ENCODE measurements at places on chromosomes 12 and 14.

GRCh38 chr12:62032870-62033269, 227.3 kb upstream of the USP15 start:
- no peak for DNase-seq

DNA sequence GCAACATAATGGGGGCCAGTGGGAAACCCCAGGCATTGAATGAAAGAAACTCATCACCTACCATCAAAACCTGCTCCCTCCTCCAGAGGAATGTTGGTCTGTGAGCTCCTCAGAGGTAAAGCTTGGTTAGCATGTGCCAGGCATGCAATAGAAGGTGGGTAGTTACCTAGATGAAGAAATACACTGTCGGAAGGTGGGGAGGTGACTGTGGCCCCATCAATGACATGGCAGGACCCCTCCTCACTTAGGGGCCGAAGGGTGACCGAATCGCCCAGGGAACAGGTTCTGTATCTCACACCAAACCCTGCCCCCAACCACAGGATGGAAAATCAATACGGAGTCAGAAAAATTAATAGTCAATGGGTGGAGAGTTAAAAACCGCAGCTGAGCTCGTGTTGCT, 135.6 kb downstream of the BCL11B start:
- DNase-seq = no peak

DNA sequence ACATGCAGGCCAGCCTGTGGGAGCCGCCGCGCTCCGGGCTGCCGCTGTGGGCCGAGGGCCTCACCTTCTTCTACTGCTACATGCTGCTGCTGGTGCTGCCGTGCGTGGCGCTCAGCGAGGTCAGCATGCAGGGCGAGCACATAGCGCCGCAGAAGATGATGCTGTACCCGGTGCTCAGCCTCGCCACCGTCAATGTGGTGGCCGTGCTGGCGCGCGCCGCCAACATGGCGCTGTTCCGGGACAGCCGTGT, 2.9 kb downstream of the TMEM121 start:
- DNase-seq = no peak

DNA sequence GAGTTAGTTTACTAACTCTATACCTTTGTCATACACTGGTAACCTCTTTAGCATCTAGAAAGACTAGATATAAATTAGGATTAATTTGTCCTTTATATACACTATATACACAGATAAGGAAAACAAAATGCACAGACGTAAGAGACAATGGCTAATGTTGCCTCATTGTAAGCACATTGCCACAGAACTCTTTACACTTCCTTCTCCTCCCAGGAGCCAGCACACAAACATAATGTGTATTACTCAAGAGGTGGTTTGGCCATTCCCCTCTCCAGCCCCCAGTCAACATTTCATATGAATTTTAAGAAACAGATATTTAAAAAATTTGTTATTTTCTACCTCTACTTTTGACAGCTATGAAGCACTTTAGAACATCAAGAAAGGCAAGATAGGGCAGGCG, 131.4 kb upstream of the OR4E1 start:
- no peak for DNase-seq

GRCh38 chr12:131103669-131104462, 150.2 kb downstream of the ADGRD1 start:
- no peak for DNase-seq

GRCh38 chr14:65159281-65160062, 57.2 kb upstream of the MAX start:
- DNase-seq = no peak

- no peak for DNase-seq
Observed at GRCh38 chr14:103112400-103113243, 10.6 kb upstream of the TNFAIP2 start.

DNA sequence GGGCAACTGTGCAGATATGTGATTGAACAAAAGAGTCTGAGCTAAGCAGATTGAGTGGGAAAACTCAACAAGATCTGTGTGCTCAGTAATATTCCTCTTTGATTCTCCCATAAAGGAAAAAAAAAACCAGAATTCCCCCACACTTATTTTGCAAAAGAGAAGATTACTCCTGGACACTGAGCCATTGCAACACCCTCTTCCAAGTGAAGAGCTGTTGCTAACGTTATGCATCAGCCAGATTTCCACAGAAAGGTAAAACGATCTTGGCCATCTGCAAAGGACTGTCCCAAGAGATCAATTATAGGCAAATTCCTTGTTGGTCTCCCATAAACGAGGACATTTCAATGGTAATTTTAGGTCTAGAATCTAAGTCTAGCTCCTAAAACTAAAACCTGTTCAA, 587.7 kb downstream of the C12orf50 start:
- no peak for DNase-seq

DNA sequence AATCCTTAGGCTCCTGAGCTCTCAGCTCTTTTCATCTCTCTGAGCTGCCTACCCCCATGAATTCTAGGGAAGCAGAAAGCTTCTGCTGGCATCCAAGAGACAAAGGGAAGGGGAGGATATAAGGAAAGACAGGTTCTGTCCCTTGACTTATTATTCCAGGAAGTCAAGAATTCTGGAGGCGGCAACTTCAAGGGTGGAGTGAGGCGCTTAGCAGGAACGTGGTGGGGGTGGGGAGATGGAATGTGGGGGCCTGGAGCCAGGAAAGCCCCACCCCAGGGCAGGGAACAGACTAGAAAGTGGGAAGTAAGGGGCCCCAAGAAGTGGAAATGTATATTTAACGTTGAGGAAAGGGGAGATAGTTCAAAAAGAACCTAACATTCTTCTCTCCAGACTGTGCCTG, 1.4 kb downstream of the CALCOCO1 start:
- no peak for DNase-seq

DNA sequence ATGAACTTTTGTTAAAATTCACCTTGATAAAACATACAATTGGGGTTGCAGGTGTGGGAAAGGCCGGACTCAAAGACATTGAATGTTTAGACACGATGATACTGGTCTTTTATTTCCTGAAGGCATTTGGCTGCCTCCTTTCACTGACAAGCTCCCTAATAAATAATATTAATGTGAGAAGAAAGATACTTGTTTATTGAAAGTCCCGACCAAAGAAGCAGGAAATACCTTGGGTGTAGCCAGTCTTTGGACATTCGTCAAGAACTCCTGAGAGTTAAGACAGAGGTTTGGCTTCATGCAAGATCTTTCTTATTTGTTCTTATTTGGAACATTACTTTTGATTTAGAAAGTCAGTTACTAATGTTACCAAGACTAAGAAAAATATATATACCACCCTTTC, 1133.8 kb upstream of the SEL1L start:
- no peak for DNase-seq

DNA sequence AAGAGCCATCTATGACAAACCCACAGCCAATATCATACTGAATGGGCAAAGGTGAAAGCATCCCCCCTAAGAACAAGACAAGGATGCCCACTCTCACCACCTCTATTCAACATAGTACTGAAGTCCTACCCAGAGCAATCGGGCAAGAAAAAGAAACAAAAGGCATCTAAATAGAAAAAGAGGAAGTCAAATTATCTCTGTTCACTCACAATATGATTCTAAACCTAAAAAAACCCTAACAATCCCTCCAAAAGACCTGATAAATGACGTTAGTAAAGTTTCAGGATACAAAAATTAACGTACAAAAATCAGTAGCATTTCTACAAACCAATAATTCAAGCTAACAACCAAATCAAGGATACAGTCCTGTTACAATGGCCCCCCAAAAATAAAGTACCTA, 26.9 kb downstream of the MDM1 start:
- DNase-seq = no peak

GRCh38 chr12:43893670-43894069, 57.8 kb downstream of the TMEM117 start:
- DNase-seq = no peak

Data from AML-193 (cell line).